ENCODE measurements at places on chromosomes 6 and 20. TPM values are rescaled to one million over a fixed set of nuclear protein-coding genes. Genes with fewer than 3 reads are reported as not detected.

DNA sequence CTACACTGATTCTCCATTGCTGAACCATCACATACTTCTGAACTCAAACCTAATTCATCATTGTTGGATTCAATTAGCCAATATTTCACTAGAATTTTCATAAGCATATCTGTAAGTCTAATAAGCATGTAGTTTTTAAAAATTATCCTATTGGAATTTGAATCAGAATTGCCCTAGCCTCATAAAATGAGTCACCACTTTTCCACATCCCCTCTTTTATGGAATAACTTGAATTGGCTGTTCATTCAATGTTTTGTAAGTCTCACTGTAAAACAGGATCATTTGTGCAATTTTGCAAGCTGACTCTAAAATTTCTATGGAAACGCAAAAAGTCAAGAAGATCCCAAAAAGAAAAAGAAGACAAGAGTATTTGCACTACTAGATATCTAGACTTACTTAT lies 141.0 kb downstream of the HACE1 start:
- no peak for DNase-seq

SOBP gene
- 7.4 TPM for total RNA-seq

PARD6B gene
- 1.1 TPM for total RNA-seq

DNA sequence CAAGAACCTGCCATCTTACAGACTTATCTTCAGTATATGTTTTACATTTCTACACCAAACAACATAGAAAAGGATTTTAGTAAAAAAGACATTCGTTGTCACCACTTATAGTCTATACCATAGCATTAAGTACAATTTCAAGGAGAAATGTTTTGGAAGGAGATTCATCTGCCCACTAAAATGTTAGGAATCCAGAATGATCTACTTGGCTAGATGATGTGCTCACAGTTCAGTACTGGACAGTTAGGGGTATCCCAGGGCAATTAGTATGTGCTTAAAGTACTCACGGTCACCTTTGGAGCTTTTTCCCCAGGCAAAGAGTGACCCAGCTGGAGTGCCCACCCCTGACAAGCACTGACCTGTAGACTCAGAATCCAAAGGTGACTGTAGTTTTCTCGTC lies 222.9 kb downstream of the SLC24A3 start:
- DNase-seq, result no peak

- DNase-seq, result no peak
Measured at GRCh38 chr20:21682521-21682954, 22.9 kb upstream of the PAX1 start.

- no peak for DNase-seq
Measured at GRCh38 chr6:43934183-43934802, 164.3 kb downstream of the VEGFA start.

DNA sequence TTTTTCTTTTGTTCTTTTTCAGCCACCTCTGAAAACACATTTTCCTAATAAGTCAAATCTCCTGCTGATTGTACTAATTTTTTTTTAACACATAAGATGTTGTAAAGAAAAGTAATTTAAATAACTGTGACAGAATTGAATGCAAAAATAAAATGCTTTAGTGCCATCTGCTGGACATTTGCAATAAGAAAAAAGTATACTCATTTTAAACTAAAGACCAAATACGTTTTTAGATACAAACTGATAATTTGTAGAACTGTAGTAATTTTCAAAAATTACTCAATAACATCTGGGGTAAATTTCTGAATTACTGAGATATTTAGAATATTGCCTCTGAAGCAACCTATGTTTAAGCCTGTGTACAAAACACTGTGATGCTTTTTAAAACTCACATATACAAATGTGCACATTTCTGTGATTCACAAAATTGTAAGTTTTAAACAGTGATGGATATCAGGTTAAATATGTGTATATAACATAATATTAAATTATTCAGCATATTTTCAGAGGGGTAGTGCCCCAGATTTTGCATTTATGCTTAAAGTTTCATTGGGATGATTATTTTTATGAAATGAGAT lies 198.7 kb downstream of the RIMS1 start:
- DNase-seq, result no peak

Measured in osteocyte (in vitro differentiated cells).